ENCODE measurements at places on chromosomes 16 and 17.

GRCh38 chr17:1229349-1229899 lies 40.8 kb upstream of the BHLHA9 start:
- no peak for DNase-seq

DNA sequence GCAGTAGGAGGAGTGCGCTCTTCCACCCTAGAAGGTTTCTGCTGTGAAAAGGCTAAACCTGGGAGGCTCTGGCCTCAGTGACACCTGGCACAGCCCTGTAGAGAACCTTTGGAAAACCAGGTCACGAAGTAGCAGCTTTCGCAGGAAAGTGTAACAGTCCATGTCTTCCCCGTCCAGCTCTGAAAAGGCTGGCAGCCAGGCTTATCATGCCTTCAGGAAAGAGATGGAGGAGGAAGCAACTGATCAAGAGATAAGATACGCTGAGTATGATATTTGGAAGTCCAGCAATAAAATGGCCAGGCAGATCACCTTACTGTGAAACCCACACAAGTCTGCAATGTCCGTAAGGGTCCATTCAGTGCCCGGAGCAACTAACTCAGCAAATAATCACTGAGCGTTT lies 22.3 kb downstream of the TUBD1 start:
- no peak for DNase-seq

- peak; percentile 20 for DNase-seq
Measured at GRCh38 chr16:1330260-1330914, 3.1 kb upstream of the BAIAP3 start.

DNA sequence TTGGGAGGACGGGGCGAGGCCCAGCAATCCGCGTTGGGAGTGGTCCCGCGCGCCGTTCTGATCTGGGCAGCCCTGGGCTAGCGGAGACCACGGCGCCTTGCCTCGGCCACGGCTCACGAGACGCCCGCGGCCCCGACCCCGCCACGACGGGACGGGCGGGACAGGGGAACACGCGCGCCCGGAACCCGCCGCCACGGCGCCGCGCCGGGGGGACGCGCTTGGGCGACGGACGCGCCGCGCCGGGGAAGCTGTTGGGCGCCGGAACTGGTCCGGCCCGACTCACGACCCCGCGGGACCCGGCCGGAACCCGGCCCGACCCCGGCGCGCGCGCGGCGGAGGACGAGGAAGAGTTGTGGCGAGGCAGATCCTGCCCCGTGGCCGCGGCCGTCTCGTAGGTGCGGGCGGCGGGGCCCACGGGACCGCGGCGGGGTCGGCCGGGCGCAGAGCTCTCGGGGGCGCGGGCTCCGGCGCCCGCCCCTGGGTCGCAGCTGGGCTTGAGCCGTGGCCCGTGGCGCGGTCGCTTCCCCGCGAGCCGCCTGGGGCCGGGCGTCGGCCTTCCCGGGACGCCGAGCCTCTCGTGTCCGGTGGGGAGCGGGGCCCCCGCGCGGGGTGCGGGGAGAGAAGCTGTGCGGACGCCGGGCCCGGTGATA lies at the start of gene ACSF3:
Gene ACSF3 (plus strand): TSS at position 251 of the 650 bp plus-strand sequence. CDS start 6,830 bp downstream, outside the sequence.
- DNase-seq = peak; percentile 51

GRCh38 chr17:37422971-37423625 lies 16.4 kb downstream of the TADA2A start:
- no peak for DNase-seq

DNA sequence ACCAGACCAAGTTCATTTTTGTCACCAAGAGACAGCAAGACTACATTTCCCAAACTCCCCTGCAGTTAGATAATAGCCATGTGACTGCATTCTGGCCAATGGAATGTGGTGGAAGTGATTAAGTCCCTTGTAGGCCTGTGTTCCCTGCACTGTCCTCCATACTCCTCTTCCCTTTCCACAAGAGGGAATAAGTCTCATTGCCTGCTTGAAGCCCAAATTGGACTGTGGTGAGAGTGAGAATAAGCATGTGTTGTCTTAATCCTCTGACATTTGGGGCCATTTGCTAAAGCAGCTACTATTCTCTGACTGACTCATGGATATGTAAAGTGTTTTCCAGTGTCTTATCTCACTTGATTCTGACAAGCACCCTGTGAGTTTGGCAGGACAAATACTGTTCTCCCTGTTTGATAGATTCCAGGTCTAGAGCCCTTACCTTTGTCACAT lies 20.7 kb downstream of the PIK3R6 start:
- no peak for DNase-seq

GRCh38 chr16:57754354-57755060 lies 18.9 kb downstream of the KATNB1 start:
- DNase-seq = no peak

GRCh38 chr17:6572972-6573370 lies 16.6 kb upstream of the PITPNM3 start:
- DNase-seq = no peak

- no peak for DNase-seq
Measured at GRCh38 chr17:50319306-50320004, 26.5 kb upstream of the XYLT2 start.

DNA sequence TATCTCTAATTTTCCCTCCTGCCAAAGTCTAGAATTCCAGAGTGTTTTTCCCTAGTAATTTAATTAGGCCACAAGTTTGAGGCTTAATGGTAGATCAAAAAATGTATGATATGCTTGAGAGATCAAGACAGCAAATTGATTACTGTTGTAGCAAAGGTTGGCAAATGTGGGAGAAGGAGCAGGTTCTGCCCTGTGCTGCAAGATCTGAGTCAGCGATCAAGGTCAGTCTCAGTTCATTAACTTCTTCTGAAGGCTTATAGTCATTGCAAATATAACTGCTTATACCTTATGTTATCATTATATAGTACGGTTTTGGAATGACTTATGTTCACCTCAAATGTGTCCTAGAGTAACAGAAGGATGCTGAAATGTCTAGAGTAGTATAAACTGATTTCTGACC lies 231.1 kb upstream of the TBX2 start:
- DNase-seq = no peak

- peak; percentile 53 for DNase-seq
Measured at GRCh38 chr17:63881935-63882601, at the start of gene GH2. TSS of gene GH2 (minus strand) at chr17:63881944. CDS start at chr17:63881801, 143 bp downstream.

GRCh38 chr16:61332461-61332860 lies 703.8 kb downstream of the CDH8 start:
- DNase-seq = no peak

- no peak for DNase-seq
Measured at GRCh38 chr17:2724784-2725164, 13.2 kb upstream of the CLUH start.

DNA sequence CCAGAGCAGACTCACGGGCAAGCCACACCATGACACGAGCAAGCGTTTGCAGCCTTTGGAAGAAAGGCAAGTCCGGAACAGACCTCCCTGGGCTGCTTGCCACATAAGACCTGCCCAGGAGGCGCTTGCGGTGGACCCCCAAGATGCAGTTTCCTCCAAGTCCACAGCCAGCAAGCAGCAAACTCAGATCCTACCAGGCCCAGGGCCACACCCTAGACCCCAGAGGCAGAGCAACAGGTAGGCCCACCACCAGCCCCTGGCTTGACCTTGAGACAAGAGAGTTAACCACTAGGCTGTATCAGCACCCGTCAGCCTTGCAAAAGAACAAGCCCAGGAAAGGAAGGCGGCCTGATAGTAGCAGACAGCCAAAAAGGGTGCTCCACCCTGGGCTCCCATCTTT lies 2.3 kb downstream of the FAAP100 start:
- DNase-seq = no peak

DNA sequence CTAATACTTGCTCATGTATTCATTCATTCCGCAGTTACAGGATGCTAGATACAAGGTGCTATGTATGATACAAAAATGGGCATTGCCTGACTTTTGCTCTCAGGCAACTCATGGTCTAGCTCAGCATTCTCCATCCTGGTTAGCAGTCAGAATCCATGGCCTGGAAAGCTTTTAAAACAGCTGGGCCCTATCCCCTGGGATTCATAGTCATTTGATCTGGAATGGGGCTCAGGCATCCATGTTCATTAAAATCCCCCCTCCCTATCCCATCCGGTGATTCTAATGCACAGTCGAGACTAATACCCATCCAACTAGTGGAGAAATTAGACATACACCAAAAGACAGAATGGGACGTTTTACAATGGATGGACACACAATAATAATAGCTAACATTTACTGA lies 104.1 kb upstream of the TMEM132E start:
- no peak for DNase-seq

DNA sequence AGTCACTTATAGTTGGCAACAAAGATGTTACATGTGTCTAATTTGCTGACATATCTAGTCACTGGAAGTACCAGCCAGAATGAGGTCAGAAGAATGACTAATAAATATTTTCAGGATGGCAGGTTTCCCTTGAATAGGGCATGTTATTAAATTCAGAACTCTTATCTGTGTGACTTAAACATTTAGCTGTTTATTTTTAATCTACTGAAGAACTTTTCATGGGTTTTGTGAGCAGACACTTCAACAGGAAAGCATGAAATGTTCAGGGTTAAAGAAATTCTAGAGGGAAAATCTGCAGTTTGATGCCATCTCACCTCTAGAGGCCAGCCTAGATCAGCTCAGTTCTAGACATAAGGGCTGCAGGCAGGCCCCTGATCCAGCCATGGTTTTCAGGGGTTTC lies 13.2 kb downstream of the JPT2 start:
- no peak for DNase-seq

DNA sequence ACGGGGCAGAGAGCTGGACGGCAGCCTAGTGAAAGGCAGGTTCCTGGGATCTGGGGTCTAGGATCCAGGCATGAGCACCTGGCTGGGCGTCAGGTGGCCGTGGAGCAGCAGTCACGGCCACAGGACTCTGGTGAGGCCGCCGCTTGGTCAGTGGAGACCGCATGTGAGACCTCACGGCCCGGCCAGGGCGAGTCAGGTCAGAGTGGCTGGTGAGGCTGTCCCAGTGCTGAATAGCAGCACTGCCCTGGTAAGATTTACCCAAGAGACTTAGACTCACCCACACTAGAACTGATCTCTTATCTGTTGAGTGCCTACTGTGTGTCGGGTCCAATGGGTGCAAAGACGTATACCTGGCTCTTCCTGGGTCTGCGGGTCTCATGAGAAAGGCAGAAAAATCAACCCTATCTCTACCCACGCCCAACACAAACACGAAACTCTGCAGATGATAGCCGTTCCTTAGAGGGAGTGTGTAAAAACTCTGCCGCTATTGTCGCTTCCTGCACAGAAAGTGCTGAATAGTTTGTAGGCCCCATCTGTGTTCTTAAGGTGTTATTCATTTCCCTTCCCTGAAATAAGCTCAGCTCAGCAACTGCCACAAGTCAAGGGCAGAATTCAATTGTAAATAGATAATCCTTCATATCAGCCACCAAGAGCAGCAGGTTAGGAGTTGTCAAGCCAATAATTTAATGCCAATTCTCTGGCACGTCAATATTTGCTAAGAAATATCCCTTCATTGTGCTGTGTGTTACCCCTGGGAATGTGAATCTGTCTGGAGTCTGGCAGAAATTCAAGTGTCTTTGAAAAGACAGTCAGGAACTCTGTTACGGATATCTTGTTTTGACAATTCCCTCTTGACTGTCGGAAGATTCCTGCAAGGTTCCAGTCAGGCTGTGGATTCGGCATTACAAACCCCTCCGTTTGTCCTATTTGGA lies 240.0 kb downstream of the NTN1 start:
- DNase-seq = no peak

DNA sequence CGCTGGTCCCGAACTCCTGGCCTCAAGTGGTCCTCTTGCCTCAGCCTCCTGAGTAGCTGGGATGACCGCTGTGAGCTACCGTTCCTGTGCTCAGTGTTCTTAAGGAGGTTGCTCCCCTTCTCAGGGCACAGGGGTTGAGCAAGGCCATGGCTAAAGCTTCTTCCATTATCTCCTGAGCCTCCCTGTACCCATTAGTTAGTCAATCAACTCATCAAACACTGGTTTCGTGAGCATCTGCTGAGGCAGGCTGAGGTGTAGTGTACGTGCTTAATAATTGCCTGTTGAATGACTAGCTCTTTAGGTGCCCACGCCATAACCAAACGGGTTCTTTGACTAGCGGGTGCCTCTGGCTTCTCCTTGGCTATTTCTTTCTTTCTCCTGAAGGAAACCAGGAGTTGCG lies 11.7 kb downstream of the SGCA start:
- no peak for DNase-seq

DNA sequence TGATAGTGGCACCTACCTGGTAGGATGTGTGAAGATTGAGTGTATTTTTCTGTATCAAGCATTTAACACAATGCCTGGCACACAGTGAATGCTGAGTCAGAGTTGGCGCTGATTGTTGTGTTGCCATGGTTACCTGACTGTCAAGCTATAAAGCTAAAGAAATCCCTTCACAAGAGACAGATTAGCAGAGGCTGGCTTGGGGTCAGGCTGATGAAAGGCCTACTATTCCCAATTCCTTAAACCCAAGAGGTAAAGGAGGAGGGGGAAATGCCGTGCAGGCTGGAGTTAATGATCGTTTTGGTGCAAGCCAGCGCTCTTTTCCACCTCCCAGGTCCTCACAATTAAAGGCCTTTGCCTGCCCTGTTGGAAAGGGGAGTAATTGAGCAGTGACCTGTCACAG lies 5.9 kb downstream of the CLEC19A start:
- DNase-seq = no peak

DNA sequence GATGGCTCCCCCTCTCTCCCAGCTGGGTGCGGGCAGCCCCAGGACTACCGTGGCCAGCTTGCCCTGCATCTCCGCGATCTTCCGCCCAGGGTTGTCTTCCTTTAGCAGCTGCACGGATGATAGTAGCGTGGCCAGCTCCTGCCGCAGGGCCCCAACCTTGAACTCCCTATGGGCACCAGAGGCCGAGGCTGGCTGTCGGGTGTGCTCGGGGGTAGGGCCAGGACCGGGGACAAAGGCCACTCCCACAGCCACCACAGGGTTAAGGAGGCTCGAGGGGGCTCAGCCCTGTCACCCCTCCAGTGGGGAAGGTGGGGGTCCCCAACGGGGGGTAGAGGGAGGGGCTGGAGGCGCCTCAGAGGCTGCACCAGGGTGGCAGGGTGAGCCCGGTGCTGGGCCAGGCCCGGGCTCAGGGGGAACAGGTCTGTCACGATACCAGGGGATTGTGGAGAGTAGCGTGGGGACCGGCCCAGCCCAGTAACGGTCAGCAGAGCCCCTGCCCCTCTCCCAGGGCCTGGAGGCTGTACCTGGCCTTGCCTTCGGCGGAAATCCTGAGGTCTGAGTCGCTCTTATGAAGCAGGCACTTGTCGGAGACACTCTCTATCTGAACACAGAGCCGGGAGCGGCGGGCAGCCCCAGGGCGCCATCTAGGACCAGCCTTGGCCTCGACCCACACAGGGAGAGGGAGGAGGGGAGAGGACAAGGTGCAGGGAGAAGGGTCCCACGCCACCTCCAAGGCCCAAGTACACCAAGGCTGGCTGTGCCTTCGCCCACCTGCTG lies 5.2 kb downstream of the PERCC1 start:
- DNase-seq = no peak

GRCh38 chr16:46620266-46621005 lies 743 bp downstream of the SHCBP1 start:
- peak; percentile 53 for DNase-seq

DNA sequence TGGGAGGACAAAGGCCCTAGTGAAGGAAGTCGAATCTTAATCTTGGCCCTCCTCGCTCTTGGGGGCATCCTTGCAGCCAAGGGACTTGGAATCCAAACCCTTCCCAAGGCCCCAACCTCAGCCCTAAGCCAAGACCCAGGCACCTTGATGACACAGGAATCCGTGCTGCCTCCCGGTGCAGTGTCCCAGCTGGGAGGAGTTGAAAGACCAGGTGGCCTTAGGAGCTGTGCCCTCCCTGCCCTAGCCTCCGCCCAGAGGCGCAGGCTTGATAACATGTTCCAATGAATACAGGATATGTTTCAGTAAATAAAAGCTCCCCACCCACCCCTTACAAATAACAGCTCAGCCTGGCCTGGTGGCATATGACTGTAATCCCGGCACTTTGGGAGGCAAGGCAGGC lies at the start of gene CHST5:
Gene CHST5 (minus strand): TSS at position 208 of the 400 bp plus-strand sequence. CDS start 5,724 bp downstream, outside the sequence.
- DNase-seq = no peak
